OCI-LY7 (cell line): ENCODE measurements at places on chromosomes 11 and 22. TPM values are rescaled to one million over a fixed set of nuclear protein-coding genes. Genes with fewer than 3 reads are reported as not detected.
A peak's percentile ranks its signal among the peaks of the same experiment; 100 is the strongest.

- DNase-seq, result no peak
Observed at GRCh38 chr11:14190992-14191778, 167.8 kb downstream of the RRAS2 start.

Gene OR52N4
- 0.37 TPM in 1 of 2 replicates, not detected in the other for total RNA-seq

DNA sequence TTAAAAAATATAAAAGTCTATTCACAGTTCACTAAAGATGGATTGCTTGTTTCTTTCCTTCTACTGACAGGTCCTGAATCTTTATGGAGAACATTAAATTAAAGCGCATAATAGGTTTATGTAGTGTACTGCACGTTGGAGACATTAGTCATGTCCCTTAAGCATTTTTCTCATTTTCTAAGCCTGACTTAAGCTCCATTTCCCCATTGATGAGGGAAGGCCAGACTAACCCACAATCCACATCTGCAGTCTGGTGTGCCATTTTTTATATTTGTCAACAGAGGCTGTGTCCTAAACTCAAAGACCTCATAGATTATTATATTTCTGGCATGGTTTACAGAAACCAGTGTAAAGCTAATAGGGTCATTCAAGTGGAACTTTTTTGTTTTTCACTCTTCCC lies 39.9 kb downstream of the CADM1 start:
- no peak for DNase-seq

Gene FXYD2
- not detected in 2 replicates for total RNA-seq

DNA sequence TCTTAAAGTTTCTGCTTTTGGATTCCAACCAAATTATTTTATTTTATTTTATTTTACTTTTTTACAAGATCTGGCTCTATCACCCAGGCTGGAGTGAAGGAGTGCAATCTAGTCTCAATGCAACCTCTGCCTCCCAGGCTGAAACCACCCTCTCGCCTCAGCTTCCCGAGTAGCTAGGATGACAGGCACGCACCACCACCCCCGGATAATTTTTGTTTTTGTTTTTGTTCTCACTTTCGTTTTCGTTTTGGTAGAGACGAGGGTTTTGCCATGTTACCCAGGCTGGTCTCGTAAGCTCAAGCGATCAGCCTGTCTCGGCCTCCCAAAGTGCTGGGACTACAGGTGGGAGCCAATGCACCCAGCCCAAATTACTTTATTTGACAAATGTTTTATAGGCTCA lies 219.8 kb downstream of the ETS1 start:
- peak; percentile 8 for DNase-seq

- no peak for DNase-seq
Observed at GRCh38 chr11:10012068-10012467, 282.0 kb downstream of the SBF2 start.

DNA sequence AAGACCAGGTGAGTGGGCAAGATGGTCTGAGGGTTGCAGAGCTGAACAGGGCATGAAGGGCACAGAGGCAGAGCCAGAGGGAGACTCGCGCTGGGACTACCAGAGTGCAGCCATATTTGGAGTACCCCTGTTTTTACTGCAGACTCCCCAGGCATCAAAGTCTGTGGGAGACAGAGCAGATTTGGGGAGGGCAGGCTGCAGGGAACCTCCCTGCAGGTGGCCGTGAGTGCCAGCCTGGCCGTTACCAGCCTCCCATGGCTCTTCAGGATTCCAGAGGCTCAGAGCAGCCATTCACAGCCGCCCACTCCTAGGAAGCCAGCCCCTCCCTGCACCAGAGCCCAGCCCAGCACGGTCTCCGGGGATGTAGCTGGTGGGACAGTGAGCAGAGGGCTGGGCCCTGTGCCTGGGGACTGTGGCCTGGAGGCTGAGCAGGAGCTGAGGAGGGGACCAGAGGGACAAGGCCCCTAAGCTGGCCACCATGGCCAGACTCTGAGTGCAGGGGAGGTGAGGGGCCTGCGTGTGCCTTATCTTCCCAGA lies at the start of gene SEPTIN3:
Gene SEPTIN3 (plus strand): TSS at position 334 of the 537 bp plus-strand sequence. CDS start 2,050 bp downstream, outside the sequence.
- no peak for DNase-seq

- no peak for DNase-seq
Observed at GRCh38 chr11:63289658-63290057, 46.3 kb upstream of the SLC22A25 start.

Gene USH1C
- not detected in 2 replicates for total RNA-seq

DNA sequence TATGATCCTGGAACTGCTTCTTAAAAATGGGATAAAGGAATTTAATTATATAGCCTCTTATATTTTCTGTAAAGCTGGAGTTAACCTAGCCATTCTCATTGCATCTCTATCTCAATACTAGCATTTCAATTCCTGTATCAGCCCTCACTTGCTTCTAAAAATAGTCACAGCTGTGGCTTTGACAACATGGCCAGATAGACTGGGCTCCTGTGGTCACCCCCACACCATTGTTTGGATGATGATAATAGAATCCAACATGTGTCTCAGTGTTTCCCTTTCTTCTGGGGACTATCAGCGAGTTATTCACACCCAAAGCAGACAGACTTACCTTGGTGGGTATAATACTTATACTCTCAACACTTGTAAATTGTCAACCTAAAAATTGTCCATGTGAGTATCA lies 6.9 kb downstream of the VWA5A start:
- DNase-seq, result no peak

DNA sequence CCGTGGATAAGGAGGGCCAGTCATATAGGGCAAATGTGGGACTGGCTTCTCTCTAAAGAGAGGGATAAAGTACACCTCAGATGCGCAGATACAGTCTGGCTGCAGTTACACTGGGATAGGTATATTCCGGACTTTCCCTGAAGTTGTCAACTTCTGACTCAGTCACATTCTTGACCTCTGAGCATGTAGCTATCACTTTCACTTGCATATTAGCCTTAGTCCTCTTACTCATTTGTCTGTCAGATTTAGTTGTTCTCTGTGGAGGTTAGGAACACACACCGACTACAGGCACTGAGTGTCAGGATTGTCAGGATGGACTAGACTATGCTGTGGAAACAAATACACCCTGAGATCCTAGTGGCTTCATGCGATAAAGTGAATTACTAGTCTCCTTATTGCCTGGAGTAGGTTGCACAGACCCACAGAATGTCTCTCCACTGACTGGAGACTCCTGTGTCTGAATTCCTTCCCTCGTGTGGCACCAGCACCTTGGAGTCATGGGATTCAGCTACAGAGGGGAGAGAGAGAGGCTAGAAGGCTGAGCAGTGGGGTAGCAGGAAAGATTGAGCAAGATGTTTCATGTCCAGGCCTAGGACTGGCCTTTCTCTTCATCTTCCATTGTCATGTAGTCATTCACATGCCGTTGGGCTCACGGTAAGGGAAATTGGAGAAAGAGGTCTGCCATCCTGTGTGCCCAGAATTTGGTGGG lies 654.3 kb downstream of the NTM start:
- DNase-seq, result no peak

- DNase-seq, result no peak
Observed at GRCh38 chr22:19680287-19680881, 33.9 kb upstream of the SEPTIN5 start.

DNA sequence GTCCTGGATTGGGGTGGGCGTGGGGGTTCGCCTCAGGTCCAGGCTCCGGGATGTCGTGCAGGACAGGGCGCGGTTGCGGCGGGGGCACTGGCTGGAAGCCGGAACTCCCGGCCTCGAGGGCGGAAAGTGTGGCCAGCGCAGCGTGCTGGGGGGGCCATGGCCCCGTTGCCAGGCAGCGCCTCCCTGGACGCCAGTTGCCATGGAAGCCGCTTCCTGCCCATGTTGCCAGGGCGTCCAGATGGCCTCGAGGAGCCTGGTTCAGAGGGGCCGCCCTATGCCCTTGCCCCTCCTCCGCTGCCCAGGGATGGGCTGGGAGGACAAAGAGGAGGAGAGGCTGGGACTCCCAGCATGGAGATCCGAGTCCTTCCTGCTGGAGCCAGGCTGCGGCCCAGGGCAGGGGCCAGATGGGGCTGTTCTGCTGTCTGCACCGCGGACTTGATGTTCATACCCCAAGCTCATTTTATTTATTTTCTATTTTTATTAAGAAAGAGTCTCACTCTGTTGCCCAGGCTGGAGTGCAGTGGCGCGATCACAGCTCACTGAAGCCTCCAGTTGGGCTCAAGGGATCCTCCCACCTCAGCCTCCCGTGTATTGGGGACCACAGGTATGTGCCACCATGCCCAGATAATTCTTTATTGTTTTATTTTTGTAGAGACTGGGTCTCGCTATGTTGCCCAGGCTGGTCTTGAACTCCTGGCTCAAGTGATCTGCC lies 4.6 kb upstream of the CCDC188 start:
- no peak for DNase-seq

Gene MUC6
- total RNA-seq, result not detected in 2 replicates

DNA sequence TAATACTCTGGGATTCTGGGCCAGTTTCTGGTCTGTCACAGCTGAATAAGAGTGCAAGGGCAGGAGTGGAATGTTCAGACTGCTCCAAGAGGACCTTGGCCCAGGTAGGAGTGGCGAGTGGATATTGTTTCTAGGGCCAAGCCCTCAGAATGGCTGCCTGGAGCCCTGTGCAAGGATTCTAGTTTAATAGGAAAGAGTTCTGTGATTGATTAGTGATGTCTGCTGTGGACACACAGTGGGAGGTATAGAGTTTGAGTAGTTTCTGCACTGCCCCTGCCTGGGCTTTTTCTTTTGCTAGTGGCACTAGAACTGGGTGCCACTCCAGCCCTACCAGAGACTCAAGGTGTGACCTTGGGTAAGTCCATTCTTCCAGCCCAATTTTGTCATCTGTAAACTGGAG lies 9.7 kb upstream of the MPPED1 start:
- DNase-seq, result peak; percentile 4

DNA sequence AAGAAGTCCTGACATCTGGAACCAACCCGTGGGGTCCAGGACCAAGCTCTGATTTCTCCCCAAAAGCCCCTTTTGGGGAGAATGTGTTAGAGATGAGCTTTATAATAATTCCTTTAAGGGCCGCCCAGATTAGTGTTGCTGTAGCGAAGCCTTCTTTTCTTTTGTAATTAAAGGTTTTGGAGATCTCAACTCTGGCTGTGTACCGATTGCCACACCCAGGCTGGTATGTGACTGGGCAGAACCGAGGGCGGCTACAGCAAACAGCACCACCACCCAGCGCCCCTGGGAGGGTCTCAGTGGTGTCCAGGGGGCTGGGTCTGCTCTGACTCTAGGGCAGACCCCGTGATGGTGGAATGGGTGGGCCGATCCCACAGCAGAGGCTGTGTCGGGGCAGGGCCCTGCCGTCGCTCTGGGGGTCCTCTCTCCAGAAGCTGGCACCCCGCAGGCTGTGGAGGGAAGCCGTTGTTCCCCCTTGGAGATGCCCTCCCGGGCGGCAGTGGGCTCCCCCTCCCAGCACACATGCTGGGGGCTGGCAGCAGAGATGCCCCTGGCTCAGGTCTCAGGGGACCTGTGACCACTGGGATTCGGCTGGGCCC lies 31.0 kb downstream of the TPCN2 start:
- no peak for DNase-seq

Gene AKIP1
- 28.2 and 28.3 TPM in 2 replicates for total RNA-seq

- no peak for DNase-seq
Observed at GRCh38 chr11:125968354-125968753, 22.5 kb downstream of the VSIG10L2 start.

DNA sequence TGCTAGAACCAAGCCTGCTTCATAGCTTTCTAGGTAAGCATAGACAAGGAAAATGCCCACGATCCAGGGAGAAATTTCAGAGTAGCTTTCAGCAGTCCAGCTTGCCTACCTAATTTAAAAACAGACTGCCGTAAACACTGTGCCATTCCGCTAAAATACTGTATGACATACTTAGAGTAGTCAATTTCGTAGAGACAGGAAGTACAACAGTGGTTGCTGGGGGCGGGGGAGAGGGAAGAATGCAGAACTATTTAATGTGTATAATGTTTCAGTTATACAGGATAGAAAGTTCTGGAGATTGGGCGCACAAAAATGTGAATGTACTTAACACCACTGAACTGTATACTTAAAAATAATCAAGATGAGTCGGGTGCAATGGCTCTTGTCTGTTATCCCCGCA lies 56.7 kb downstream of the C11orf58 start:
- no peak for DNase-seq

GRCh38 chr22:45263463-45264269 lies 21.1 kb upstream of the UPK3A start:
- peak; percentile 96 for DNase-seq

DNA sequence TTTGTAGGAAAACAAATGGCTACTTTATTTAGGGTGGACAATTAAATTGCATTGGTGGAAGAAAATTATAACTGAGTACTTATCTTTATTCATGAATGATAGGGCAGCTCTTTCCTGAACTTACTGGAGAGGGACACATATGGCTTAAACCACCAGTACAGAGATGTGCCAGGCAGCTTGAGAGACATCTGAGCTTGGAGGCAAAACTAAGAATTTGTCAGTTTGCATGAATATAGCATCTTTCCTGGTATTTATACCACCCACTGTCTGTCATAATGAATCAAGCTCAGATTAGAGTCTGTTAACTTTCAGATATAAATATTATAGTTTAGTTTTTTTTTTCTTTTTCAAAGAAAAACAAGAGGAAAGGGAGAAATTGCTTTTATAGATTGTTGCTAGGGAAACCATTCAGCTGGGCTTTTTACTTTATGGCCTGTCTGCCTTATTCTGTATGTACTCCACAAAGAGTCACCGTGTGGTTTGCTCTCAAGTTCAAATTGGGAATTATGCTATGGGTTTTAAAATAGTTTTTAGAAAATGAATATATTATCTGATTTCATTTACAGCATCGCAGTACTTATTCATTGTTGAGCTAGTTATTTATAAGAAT lies 477.0 kb upstream of the CHORDC1 start:
- no peak for DNase-seq

Gene TTC36
- 0.65 and 0.82 TPM in 2 replicates for total RNA-seq

GRCh38 chr11:5420993-5421392 lies 918 bp upstream of the OR51Q1 start:
- no peak for DNase-seq

- DNase-seq, result no peak
Observed at GRCh38 chr11:69284081-69284511, 9.9 kb upstream of the MYEOV start.

Gene OR8G5
- total RNA-seq, result not detected in 2 replicates

Gene TRIM51
- not detected in 2 replicates for total RNA-seq

Gene AIFM3
- total RNA-seq, result not detected in 2 replicates

DNA sequence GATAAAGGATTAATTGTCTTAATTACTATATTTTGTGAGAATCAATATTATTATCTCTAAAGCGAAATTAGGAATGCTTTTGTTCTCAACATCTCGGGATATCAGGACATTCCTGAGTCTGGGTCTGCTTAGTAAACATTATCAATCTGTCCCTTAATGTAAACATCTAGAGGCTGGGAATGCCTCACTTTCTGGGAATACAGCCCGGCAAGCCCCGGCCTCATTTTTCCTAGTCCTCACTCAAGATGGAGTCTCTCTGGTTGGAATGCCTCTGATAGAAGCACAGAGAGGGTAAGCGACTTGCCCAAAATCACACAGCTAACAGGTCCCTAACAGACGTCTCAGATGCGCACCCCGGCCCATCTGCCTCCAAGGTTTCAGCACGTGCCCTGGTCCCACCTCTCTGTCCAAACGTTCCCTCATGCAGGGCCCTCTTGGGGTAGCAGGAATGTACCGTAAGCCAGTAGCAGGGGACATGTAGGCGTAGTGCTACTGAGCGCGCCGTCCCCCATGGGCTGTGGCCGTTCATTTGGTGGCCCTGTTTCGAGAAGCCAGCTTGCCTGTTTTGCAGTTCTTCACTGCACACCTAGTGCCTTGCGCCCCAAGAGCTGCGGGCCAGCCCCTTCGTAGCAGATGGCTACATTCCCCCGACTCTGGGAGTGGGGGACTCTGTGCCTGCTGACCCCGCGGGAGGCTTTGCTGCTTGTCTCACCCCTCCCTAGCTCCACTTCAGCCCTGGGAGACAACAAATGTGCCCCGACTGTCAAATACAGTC lies 62.2 kb upstream of the FADD start:
- DNase-seq, result no peak

Gene KCNJ4
- total RNA-seq, result not detected in 2 replicates

Gene RFPL1
- total RNA-seq, result not detected in 2 replicates
